Hematopoietic multipotent progenitor cell treated with erythropoietin and hydrocortisone succinate and interleukin-3 and kit ligand, for 8 days (in vitro differentiated cells): ENCODE measurements at places on chromosomes 2 and 18.

GRCh38 chr2:173217116-173217840 is 137.4 kb upstream of the CDCA7 start:
- DNase-seq = no peak

GRCh38 chr2:65185012-65185411 is 42.6 kb upstream of the ACTR2 start:
- DNase-seq = no peak

DNA sequence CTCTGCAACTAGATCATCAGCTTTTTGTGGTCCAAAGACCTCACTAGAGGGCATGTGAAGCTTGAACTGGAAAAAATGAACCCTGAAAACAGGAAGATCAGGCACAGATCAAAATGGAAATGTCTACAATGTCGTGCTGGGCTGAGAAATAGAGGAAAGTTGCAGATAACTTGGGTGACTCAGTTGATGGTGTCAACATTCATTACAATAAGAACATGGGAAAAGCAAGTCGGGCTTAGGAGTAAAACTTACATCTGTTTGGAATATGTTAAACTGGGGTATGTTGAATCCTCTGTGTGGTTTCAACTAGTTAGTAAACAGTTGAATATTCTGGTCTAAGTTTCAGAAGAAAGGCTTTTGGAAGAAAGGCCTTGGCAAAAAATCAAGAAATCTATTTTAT is 940.4 kb downstream of the ERBB4 start:
- no peak for DNase-seq

GRCh38 chr2:43707255-43708015 is 31.2 kb upstream of the C1GALT1C1L start:
- DNase-seq = no peak

GRCh38 chr18:8966821-8967220 is 135.7 kb upstream of the NDUFV2 start:
- DNase-seq = no peak

DNA sequence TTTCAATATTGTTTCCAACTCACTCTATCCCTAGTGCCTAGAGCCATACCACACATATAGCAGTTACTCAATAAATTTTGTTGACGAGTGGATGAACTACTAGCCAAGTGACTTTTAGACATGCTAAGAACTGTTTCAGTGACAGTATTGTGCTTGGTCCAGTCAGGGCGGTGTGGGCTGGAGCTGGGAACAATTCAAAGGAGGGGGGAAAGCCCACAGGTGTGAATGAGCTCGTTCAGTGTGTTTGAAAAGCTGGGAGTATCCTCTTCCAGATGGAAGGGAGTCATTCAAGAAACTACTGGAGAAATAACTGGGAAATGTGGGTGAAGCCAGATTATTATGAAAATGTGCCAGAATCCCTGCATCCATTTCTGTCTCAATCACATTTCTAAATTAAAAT is 1.7 kb upstream of the SERPINE2 start:
- no peak for DNase-seq

- no peak for DNase-seq
Observed at GRCh38 chr2:209424781-209425470, 1.1 kb downstream of the MAP2 start.

DNA sequence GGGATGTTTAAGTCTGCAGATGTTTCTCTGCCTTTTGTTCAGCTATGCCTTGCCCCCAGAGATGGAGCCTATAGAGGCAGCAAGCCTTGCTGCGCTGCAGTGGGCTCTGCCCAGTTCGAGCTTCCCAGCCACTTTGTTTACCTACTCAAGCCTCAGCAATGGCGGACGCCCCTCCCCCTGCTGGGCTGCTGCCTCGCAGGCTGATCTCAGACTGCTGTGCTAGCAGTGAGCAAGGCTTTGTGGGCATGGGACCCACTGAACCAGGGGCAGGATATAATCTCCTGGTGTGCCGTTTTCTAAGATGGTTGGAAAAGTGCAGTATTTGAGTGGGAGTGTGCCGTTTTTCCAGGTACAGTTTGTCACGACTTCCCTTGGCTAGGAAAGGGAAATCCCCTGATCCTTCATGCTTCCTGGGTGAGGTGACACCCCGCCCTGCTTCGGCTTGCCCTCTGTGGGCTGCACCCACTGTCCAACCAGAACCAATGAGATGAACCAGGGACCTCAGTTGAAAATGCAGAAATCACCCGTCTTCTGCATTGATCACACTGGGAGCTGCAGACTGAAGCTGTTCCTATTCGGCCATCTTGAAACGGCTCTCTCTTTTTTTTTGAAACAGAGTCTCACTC is 27.6 kb upstream of the ADAM23 start:
- no peak for DNase-seq

- DNase-seq = no peak
Observed at GRCh38 chr18:62777814-62778213, 62.5 kb downstream of the PHLPP1 start.

DNA sequence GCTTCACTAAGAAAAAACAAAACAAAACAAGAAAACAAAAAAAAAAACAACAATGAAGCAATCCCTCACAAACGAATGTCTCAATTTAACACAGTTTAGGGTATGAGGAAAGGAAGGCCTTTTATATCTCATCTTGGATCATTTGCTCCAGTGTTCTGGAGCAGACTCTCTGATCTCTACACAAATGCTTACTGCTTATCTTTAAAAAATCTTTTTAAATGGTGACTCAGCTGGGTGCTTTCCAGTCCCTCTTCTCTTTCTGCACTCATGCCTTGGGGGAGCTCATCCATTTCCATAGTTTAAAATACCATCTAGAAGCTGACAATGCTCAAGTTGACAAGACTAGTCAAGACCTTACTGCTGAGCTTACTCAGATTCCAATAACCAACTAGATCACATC is 56.2 kb downstream of the ETAA1 start:
- no peak for DNase-seq

- DNase-seq = no peak
Observed at GRCh38 chr2:109134741-109135358, 5.8 kb downstream of the SH3RF3 start.
